ENCODE measurements at places on chromosomes 4 and X.

DNA sequence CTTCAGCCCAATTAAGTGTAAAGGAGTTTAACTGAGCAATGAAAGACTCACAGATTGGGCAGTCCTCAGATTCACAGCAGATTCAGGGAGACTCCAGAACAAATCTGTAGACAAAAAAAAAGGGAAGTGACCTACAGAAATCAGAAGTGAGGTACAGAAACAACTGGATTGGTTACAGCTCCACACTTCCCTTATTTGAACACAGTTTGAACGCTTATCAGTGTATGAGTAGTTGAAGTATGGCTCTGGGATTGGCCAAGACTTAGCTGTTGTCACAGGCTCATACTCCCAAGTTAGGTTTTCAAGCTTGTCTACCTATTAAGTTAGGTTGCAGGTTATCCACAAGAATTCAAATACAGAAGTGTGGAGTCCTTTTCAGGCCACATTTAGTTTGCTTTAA lies 112.4 kb upstream of the ELOVL6 start:
- DNase-seq: no peak

- no peak for DNase-seq
Observed at GRCh38 chrX:21469071-21469470, 94.9 kb downstream of the CNKSR2 start.

DNA sequence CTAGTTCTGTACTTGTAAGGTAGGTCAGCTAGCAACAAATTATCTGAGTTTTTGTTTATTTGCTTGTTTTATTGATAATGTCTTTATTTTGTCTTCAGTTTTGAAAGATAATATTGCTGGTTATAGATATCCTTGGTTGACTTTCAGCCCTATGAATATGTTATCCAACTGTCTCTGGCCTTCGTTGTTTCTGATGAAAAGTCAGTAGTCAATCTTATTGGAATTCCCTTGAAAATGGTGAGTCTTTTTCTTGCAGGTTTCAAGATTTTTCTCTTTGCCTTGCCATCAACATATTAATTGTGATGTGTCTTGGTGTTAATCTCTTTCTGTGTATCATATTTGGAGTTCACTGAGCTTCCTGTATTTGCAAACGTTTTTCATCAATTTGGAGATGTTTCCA lies 113.1 kb upstream of the NEIL3 start:
- DNase-seq: no peak

DNA sequence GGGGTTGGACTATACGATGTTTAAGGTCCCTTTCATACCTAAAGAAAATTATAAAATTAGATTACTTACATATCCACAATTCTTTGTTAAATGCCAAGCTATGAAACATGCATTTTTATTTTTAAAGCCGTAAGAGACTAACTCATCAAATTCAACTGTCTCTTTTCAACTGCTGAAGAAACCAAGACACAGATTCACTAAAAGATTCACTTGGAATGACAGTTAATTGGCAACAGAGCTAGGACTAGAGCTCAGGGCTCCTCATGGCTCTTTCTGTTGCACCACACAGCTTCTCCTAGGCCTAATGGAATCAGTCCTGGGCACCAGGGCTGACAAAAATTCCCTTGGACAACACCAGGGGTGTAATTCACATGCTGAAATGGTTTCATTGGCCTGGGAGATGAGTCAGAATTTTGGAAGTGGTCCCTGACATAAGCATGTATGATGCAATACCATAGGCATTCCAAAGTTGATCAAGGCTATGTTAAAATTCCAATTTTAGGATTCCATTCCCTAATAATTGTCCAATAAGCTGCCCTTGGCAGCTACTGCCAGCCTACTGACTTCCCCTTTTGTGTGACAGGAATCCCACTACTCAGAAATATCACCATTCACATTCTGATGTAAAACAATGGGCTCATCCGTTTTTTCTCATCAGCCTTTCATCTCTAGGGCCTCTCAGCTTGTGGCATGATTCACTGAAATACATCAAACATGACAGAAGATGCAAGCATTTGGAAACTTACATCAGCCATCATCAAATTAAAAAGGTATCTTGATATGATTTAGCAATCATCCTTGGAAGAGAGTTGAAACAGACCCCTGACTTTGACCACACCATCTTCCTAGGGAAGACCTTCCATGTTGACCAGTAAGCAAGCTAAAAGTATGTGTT lies 54.2 kb downstream of the PLAC1 start:
- DNase-seq: no peak

- no peak for DNase-seq
Observed at GRCh38 chr4:101025755-101026154, 321.6 kb downstream of the PPP3CA start.

GRCh38 chr4:127975121-127975770 lies 10.0 kb downstream of the ABHD18 start:
- no peak for DNase-seq

DNA sequence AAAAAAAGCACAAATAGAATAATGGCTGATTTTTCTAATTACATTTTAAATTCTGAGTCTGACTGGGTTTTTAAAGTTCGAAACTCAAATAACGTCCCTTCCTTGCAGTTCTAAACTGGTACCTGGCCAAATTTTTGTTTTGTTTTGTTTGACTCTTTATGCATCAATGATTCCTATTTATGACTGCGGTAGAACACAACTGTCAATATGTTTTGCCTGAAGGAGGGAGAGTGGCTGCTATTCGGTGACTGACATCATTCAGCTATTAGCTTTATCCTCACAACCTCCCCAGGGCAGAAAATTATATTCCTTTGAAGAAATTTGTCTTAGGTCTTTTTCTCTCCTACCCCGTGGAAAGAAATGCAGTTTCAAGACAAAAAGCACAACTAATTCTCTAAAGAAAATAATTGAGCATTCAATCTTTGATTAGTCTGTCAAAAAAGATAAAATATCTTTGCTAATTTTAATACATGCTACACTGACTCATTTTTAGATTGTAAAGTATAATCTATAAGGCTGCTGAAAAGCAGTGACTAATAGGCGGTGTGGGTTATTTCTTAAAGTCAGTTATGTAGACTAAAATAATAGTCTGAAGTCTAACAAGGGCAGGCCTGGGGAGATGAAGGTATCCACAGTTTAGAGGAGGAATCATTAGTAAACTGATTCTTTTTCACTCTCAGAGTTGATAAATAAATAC lies 61.9 kb downstream of the TMEM150C start:
- DNase-seq: no peak

DNA sequence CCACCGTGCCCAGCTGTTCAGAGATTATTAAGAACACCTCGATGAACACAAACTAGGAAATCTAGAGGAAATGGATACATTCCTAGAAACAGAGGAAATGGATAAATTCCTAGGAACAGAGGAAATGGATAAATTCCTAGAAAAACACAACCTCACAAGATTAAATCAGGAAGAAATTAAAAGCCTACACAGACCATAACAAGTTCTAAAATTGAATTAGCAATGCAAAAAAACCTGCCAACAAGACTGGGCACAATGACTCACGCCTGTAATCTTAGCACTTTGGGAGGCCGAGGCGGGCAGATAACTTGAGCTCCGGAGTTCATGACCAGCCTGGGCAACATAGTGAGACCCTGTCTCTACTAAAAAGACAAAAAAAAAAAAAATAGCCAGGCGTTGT lies 13.1 kb upstream of the IDS start:
- no peak for DNase-seq

DNA sequence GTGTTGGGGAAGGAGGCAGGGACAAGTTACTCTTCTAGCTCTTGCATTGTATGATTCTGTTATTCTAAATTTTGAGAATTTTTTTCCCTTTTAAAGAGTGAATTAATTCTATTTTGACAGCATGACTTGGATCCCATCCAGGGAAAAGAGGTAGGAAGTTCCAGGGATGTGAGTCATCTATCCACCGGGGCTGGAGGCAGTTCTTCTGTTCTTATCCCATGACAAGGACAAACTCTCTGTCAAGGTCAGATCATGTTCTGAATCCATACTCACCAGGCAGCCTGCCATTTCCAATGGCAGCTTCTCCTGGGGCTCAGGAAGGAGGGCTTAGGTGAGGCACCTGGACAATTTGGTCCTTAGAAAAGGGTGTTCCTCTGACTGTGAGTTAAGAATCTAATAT lies 132.0 kb upstream of the MED14 start:
- DNase-seq: no peak

GRCh38 chr4:152083338-152083737 lies 322.5 kb upstream of the GATB start:
- no peak for DNase-seq

GRCh38 chr4:48047896-48048295 lies 31.3 kb downstream of the NIPAL1 start:
- no peak for DNase-seq

DNA sequence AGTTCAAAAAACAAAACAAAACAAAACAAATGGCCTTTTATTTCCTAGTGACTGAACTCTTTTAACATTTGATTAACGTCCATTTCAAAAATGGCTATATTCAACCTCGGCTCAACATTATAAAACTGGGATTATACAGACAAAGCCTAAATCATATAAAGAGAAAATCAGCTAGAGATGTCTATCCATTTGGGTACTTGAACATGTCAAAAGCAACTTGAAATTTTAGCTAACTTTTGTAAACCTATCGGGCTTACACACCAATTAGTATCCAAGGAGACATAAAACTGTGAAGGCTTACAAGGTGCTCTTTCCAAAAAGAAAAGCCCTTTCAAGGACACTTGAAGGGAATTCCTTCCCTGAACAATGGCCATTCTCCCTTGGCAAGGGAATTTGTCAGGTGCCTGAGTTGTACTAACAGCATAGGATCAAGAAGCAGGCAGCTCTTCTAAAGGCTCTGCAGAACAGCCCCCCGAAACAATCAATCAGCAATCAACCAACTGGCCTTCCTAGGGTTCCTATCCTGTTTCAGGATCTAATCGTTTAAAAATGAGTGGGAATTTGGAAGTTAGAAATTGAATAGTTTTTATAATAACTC lies 633.7 kb upstream of the HTR2C start:
- no peak for DNase-seq

DNA sequence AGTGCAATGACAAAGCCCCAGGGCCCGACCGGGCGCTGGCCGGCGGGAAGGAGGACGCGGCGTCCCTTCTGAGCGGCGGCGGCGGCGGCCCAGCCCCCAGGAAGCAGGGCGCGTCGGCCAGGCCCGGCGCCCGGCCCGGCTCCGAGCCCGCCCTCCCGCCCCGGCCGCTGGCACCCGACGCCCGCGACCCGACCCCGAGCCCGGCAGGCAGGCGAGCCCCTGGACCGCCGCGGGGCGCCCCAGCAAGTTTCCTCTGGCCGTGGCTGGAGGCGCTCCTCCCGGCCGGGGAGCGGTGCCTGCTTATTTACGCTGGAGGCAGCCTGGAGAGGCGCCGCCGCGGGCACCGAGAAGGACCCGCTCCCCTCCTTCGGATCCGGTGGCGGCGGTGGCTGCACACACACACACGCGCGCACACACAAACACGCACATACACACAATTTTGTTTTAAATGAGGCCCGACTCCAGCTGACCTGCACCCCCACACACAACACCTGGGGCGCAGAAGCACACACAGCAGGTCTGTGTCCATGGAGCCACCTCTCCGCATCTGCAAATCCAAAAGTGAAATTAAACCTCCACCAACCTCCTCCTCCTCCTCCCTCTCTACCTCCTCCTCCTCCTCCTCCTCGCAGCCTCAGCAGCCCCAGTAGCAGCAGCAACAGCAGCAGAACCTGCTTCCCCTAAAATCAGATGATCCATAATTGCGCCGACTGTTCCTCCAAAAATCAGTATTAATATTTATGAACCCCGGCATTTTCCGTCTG lies 669 bp downstream of the IRF2 start:
- DNase-seq: no peak

- no peak for DNase-seq
Observed at GRCh38 chr4:179894066-179894778, 2349.0 kb upstream of the TENM3 start.

- DNase-seq: no peak
Observed at GRCh38 chr4:166008510-166008909, 135.5 kb downstream of the TLL1 start.

GRCh38 chr4:156685308-156685707 lies 286.3 kb downstream of the PDGFC start:
- DNase-seq: no peak

- no peak for DNase-seq
Observed at GRCh38 chr4:113147498-113148111, 98.2 kb downstream of the ANK2 start.

DNA sequence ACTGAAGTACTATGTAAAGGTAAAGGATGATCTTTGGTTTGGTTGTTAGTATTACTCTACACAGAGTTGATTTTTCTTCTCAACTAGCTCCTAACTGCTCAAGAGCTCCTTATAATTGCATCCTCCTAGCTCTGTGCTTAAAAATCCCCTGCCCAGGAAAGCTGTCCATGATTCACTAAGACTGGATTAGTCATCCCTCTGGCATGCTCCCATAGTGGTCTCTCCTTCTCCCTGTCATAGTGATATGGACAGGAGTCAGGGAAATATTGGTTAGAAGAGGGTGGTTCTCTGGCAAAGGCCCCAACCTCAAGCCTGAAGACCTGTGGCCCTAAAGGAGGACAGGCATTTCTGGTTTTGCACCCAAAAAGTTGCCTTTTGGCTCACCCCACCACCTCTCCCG lies 242.3 kb upstream of the KCNIP4 start:
- DNase-seq: no peak

Data from HuH-7 (cell line).